ENCODE measurements at places on chromosomes 1 and 21. TPM values are rescaled to one million over a fixed set of nuclear protein-coding genes. Genes with fewer than 3 reads are reported as not detected.

The HCRTR1 gene
- polyA plus RNA-seq, result not detected

DNA sequence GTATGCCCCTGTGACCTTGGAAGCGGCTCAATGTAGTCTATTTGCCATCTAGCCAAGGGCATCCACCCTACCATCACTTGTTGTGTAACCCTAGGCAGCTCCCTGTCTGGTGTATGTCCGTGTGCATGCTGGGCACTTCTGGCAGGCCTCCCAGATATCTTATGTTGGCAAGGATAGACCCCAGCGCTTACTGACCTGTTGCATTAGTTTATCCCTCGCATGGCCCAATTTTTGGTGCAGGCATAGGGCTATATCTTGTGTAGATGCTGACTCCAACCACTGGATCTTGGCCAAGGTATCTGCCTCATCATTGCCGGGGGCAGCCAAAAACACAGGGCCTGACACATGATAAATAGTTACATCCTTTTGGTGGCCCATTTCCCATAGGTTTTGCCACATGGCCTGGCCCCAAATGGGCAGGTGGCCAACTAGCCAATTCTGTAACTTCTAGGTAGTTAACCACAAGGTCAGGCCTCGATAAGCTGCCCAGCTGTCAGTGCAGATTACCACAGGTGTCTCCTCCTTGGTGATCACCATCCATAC, 14.0 kb upstream of the TBX19 start:
- DNase-seq, result no peak

- DNase-seq, result no peak
Observed at GRCh38 chr1:188904201-188904600, 1573.5 kb downstream of the BRINP3 start.

GRCh38 chr1:214463596-214463995, 87.8 kb downstream of the PTPN14 start:
- DNase-seq, result no peak

DNA sequence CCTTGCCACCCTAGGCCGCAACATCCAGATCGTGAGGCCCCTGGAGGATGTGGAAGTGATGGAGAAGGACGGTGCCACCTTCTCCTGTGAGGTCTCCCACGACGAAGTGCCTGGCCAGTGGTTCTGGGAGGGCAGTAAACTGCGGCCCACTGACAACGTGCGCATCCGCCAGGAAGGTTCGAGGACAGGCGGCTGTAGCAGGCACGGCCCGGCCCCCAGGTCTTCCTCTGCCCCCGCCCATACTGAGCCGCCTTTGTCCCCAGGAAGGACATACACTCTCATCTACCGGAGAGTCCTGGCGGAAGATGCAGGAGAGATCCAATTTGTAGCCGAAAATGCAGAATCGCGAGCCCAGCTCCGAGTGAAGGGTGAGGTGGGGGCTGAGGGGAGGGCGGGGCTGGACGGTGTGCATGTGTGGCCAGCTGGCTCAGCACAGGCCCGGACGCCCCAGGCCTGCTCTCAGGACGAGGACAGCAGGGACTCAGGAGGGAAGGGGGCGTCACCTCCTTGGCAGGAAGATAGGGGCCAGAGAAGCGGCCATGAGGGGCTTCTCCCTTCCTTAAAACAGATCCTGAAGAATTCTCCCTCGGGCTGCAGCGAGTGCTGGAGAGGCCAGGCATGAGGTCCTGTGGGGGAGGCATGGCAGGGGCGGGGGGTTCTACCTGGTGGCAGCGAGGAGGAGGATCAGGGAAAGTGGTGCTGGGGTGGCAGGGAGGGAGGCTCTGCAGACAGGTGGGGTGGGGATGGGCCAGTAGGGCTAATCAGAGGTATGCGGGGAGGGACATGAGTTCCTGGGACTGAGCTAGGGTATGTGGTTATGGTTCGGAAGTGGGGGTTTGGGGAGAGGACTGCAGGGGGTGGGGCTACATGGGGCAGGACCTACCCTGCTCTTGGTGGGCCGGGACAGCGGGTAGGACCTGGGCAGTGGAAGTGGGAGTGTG, 69.9 kb downstream of the OBSCN start:
- no peak for DNase-seq

GRCh38 chr1:113142791-113143190, 69.8 kb downstream of the LRIG2 start:
- DNase-seq, result no peak

- no peak for DNase-seq
Observed at GRCh38 chr1:2348346-2349325, 42.7 kb downstream of the MORN1 start.

GRCh38 chr1:180482425-180483275, 19.7 kb downstream of the ACBD6 start:
- DNase-seq, result peak; percentile 22

DNA sequence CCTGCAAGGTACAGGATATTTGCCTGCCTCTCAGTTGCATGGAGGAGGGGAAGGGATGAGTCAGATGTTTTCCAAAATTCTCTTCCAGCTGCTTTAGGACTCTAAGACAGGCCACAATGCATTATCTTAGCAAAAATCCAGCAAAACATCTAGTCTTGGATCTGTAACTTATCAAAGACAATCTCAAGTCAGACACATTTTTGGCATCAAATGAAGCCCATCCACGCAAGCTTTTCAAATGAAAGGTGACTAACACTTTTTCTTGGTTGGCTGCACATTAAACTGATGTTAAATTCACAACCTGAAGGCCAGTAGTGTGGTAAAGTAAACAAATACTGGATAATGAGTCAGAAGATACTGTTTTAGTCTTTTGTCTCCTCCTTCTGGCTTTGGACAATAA, 21.3 kb downstream of the FAM78B start:
- DNase-seq, result no peak

DNA sequence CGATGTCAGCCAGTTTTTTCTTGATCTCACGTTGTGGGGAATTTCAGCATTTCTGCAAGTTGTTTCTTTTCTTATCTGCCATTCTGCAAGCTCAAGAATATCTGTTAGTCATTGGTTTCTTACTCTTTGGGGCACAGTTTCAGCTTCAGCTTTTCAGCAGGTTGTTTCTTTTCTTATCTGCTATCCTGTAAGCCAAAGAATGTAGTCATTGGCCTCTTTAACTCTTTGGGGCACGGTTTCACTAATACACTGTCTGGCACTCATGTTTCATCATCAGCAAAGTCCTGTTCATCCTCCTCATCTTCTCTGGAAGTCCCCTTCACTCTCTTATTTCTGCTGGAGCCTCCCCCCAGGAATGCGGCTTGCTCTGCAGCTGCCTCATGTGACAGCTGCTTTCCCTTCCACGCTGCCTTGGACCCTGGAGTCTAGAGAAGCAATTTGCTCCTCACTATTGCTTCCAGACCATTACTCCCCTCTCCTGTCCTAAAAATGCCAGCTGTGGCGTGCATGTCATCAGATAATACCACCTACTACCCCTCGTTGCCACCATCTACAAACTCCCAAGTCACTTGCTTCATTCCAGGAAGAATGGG, 67.0 kb upstream of the CACNA1E start:
- no peak for DNase-seq

The TAF12 gene
- 68.9 TPM for polyA plus RNA-seq

The REG4 gene
- not detected for polyA plus RNA-seq

The LCE2C gene
- not detected for polyA plus RNA-seq

- no peak for DNase-seq
Observed at GRCh38 chr1:25135909-25136308, 96.4 kb downstream of the SYF2 start.

DNA sequence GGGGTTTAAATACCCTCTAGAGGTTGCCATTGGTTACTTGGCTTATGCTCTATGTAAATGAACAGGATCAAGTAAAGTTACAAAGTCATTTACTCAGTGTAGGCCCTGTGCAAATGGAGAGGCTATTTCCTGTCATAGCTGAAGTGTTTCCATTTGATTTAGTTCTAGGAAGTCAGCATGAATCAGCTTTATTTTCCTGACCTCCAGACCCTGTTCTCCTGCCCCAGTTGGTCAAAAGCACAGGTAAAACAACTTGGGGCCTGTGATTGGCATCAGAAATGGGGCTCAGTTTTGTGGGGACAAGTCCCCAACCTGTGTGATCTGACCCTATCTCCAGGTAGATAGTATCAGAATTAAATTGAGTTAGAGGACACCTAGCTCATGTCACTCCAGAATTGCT, 239.9 kb downstream of the HHAT start:
- no peak for DNase-seq

- DNase-seq, result no peak
Observed at GRCh38 chr1:3975903-3976630, 76.0 kb upstream of the C1orf174 start.

DNA sequence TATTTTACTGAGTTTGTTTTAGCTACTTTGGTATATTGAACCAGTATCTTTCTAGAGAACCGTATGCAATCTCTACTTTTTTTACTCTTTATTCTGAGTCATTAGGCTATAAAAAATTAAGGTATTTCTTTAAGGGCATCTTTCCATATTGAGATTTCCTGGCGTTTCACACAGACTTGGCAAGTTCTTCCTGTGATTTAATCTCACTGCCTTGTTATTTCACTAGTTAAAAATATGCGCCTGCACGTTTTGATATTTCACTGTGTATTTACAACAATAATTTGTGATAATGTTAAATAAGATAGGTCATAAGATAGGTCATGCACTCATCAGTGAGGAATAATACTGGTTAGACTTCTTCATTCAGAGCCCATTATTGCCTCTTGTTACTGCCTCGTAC, 16.2 kb upstream of the CR1L start:
- no peak for DNase-seq

The IL19 gene
- polyA plus RNA-seq, result not detected

- no peak for DNase-seq
Observed at GRCh38 chr1:172338295-172338735, 82.2 kb upstream of the C1orf105 start.

The CBR3 gene
- polyA plus RNA-seq, result 5.1 TPM

The SDC3 gene
- not detected for polyA plus RNA-seq

GRCh38 chr1:95627244-95627643, 393.2 kb downstream of the RWDD3 start:
- DNase-seq, result no peak

GRCh38 chr1:225448146-225448805, 20.4 kb upstream of the LBR start:
- no peak for DNase-seq

- no peak for DNase-seq
Observed at GRCh38 chr1:24392982-24393650, 20.5 kb downstream of the STPG1 start.

- peak; percentile 61 for DNase-seq
Observed at GRCh38 chr1:193104907-193105820, at the start of gene GLRX2. Gene GLRX2 (minus strand): TSS chr1:193105414. CDS start chr1:193105382, 32 bp downstream.

- no peak for DNase-seq
Observed at GRCh38 chr21:24259241-24259640, 1348.0 kb downstream of the MRPL39 start.

Measured in immature natural killer cell (primary cell).